Hematopoietic multipotent progenitor cell treated with erythropoietin and hydrocortisone succinate and interleukin-3 and kit ligand, for 4 days (in vitro differentiated cells): ENCODE measurements at places on chromosomes 1 and 21.

- no peak for DNase-seq
These were observed 10.4 kb downstream of the PPP2R5A start for GRCh38 chr1:212295579-212295978.

DNA sequence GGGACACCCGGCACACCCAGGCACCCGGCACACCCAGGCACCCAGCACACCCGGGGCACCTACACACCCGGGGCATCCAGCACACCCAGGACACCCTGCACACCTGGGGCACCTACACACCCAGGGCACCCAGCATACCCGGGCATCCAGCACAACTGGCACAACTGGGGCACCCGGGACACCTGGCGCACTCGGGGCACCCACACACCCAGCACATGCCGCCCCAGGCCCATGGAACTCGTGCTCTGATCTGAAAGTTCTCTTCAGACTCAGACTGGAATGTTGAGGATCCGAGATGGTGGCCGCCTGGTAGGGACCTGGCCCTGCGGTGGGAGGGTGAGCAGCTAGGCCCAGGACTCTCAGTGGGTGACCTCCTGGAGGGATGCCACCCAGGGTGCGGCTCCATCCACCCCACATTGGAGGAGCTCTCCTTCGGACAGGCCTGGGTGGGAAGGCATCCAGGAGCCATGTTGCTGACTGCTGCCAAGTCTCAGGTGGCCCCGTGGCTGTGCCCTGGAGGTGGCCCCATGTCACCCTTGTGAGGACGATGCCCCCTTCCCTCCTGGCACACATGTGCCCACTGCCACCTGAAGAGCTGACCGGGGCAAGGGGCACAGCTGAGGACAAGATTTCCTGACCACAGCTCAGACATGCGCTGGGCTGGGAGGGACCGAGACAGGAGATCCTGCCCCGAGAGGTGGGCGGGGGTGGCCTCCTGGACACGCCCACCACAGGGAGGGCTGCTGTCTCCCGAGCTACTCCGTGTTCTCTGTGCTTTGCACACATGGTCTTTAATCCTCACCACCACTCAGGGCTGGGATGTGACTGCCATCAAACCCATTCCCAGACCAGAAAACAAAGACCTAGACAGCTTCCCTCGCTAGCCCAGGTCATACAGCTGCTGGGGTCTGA, 37.0 kb downstream of the UBE2G2 start:
- DNase-seq = peak; percentile 20

- no peak for DNase-seq
These were observed 136.2 kb downstream of the KCNK1 start for GRCh38 chr1:233750139-233750538.

DNA sequence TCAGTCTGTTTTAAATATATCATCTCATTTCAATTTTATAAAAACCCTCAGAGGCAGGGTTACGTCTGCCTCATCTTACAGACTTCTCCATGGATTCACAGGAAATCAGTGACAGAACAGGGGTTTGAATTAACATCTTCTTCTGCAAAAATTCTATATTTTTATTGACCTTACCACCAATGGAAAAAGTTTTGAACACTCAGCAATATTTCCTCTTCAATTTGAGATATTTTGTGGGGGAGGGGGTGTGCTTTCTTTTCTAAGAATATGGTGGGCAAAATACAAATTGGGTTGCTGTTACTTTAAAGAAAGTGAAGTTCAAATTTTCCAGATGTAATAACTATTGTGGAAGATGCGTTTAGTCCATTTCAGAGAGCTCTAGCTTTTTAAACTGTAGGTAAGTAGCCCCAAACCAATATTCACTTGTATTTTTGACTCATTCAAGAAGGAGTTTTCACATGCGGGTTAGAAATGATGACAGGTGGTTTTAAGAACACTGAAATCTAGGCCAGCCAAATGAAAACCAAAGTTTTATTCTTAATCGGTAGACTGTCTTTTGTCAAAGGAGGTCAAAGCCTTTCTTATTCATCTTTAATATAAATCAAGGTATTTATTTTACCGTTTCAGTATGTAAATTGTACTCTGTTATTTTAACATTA, 17.4 kb downstream of the TGFB2 start:
- DNase-seq = no peak
